Activated CD4-positive, alpha-beta T cell treated with anti-CD3 and anti-CD28 coated beads, Interleukin-2, amount 50 U/mL, for 48 hours (primary cell): ENCODE measurements at places on chromosomes 13 and 19.

- peak; percentile 7 for DNase-seq
Observed at GRCh38 chr19:28242317-28242927, 970.5 kb downstream of the UQCRFS1 start.

DNA sequence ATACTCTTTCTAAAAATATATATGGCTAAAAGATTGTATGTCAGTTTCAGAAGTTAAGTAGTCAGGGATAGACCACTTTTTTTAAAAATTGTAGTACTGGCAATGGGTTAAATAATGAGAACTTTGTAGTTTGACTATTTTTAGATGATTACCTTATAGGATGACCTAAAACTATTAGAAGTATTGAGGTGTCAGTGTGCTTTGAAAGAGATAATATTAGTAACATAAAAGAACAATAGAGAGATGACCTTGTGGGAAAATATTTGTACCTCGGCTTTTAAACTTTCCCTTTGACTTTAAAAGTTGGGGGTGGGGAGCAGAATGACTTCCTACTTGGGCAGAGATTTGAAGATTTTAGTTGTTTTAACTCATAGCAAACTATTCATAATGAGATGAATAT lies 48.3 kb downstream of the SLAIN1 start:
- no peak for DNase-seq

GRCh38 chr19:42335374-42335936 lies 10.0 kb downstream of the MEGF8 start:
- DNase-seq = no peak

GRCh38 chr13:35984776-35985453 lies 146.3 kb downstream of the DCLK1 start:
- DNase-seq = no peak

- DNase-seq = no peak
Observed at GRCh38 chr19:49152119-49152550, 3.1 kb downstream of the HRC start.

DNA sequence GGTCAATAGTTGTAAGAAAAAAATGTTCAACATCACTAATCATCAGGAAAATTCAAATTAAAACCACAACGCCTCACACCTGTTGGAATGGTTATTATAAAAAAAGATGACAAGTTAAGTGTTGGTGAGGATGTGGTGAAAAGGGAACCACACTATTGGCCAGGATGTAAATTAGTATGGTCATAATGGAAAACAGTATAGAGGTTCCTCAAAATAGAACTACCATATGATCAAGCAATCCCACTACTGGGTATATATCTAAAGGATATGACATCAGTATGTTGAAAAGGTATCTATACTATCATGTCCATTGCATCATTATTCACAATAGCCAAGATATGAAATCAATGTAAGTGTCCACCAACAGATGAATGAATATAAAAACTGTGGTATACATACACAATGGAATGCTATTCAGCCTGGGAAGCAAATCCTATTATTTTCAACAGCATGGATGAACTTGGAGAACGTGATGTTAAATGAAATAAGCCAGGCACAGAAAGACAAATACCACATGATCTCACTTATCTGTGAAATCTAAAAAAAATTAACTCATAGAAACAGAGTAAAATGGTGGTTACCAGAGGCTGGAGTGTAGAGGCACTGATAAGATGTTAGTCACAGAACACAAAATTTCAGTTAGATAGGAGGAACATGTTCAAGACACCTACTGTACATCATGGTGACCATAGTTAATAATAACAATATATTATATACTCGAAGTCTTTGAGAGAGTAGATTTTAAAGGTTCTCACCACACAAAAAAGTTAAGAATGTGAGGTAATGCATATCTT lies 56.6 kb downstream of the TBC1D4 start:
- no peak for DNase-seq

DNA sequence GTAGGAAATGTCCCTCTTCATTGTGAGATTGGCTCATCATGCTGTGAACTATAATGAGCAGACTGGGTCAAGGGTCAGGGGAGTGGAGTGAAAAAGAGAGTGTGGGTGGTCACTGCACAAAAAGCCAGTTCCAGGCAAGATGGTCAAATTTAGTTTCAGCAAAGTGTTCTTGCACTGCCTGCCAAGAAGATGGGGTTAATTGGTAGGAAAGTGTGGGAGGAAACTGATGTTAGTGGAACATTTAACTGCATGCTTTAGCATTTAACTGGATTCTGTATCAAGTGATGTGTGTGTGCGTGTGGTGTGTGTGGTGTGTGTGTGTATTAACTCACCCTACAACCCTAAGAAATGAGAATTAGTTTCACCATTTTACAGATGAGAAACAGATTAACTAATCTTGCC lies 131.6 kb downstream of the COG6 start:
- peak; percentile 18 for DNase-seq

DNA sequence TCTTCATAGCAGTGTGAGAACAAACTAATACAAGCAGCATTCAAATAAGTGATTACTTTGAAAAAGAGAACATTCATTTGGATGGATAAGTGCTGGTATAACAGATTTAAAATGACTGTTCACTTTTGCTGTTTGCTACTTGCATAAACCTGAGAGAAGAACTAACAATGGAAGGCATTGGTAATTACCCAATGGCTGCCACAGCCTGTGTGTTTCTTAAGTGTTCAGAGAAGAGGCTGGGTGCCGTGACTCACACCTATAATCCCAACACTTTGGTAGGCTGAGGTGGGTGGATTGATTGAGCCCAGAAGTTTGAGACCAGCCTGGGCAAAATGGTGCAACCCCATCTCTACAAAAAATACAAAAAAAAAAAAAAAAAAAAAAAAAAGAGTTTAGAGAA lies 4.9 kb upstream of the TEX26 start:
- no peak for DNase-seq

DNA sequence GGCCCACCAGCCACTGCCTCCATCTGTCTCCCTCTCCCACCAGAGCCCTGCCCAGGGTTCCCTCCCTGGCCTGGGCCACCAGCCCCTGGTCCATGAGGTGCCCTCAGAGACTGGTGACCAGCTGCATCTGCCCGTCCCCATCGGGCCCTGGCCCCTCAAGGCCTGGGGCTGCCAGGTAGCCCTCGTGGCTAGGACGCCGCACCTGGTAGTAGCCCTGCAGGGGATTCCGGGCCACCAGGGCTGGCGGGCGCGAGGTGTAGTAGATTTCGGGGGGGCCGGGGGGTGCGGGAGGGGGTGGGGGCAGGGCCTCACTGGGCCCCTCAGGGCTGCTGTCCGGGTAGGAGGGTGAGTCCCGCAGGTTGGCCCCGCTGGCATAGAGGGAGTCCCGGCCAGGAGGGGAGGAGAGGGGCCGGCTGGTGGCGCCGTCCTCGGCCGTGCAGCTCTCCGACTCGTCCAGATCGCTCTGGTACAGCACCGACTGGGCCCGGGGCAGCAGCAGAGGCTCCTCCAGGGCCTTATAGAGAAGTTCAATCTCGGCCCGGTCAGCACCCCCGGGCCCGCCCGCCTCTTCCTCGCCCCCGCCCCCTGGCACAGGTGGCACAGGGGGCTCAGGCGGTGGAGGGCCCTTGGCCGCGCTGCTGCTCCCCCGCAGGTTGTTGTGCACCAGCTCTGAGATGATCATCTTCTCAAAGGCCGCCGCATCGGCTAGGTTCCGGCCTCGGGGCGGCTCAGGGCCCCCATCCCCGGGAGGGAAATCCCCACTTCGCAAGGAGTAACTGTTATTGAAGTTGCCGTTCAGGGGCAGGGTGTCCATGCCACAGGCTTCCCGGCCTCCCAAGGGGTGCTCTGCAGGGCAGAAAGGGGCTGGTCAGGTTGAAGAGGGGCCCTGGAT lies 14.6 kb upstream of the ASF1B start:
- no peak for DNase-seq

GRCh38 chr13:79660361-79660760 lies 179.4 kb downstream of the NDFIP2 start:
- no peak for DNase-seq

DNA sequence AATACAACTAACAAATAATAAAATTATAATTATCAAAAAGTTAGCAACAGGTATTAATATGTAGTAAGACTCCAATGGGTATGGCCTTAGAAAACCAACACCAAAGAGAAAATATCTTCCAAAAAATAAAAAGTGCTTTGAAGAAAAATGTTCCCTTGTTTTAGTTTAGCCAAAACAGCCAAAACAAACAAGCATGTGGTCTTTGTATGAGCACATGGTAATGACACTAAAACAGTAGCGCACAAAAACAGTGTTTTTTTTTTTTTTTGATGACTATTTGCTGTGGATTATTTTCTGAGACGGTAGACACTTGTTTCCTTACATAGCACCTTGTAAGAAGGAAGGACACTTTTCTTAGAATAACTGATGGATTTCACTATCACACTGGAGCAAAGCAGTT lies 459.3 kb downstream of the ITGBL1 start:
- DNase-seq = no peak

DNA sequence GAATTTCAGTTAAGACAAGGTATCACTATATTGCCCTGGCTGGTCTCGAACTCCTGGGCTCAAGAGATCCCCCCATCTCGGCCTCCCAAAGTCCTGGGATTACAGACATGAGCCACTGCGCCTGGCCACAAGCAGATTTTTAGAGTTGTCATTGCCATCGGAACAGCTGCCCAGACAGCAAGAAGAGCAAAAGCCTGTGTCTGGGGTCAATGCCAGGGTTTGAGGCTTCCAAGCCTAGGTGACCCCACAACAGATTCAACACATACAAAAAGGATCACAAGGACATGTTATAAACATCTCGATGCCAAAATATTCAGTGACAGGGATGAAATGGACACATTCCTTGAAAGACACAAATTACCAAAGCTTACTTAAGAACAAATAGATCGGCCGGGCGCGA lies 40.1 kb upstream of the KLF2 start:
- no peak for DNase-seq

DNA sequence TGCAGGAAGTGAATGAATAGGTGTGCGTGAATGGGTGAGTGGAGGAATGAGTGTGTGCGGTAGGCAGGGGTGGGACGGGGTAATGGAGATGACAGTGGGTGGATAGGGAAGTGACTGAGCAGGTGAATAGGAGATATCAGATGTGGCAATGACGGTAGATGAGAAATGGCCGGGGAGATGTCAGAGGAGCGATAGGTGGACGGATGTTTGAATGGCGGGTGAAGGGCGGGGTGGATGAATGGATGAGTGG lies 1.5 kb downstream of the TTC9B start:
- DNase-seq = no peak

DNA sequence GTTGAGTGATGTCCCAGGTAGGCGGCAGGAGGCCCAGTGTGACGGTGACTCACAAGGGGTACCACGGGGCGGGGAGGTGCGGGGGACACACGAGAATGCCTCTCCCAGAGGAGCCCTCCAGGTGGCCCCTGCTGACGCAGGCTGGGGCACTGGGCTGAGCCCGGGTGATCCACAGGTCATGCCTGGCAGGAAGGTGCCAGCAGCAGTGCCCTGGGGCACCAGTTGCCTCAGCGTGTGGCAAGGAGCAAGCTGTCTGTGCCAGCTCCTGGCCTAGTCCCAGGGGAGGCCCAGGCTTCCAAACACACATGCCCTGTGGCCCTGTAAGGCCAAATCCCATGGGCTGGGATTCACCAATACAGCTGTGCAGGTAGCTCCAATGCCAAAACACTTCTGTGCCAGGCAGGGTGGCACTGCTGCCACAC lies 28.0 kb downstream of the AKT2 start:
- no peak for DNase-seq

GRCh38 chr19:20167651-20168122 lies 673 bp downstream of the ZNF486 start:
- no peak for DNase-seq

GRCh38 chr19:23783636-23784035 lies 24.9 kb upstream of the ZNF681 start:
- no peak for DNase-seq

GRCh38 chr19:39906820-39907611 lies 27.4 kb downstream of the FCGBP start:
- DNase-seq = no peak

DNA sequence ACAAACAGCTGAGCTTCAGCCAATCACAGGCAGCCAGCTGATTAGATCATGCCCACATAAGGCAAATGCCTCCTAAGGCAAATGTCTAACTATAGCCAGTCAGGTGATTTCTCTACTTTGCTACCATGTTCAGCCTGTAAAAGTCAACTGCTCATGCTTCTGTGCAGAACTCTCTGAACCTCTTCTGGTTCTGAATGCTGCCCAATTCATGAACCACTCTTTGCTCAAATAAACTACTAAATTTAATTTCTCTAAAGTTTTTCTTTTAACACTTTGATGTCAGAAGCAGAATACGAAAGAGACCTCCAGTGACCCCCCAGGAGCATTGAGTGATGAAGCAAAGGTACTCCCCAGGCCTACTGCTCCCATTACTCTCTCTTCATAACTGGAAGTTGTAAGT lies 240.7 kb upstream of the IPO5 start:
- DNase-seq = no peak

DNA sequence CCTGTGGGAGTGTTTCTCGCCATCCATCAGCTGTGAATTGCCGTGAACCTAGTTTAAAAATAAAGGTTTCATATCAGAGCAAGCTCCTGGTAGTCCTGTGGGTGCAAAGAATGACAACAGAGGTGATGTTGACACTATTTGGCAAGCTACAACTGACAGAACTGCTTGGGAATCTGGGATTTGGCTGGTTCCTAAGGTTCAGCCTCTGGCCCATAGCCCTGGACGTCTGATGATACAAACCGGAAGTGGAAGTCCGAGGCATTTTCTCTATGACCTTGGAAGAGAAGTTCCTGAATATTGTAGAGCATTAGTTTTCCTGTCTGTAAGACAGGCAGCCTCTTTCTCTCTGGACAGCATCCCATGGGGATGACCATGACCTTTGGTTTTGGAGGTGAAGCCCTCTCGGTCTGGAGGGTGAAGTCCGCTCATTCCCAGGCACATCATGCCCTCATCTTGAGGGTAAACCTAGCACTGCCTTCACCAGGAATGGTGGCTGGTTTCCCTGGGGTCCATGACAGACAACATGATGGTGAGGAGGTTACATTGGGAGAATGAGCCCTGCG lies 29.1 kb downstream of the GATAD2A start:
- no peak for DNase-seq

GRCh38 chr19:40150170-40150569 lies 41.1 kb upstream of the MAP3K10 start:
- no peak for DNase-seq

- no peak for DNase-seq
Observed at GRCh38 chr13:20969182-20969581, 66.6 kb upstream of the XPO4 start.

DNA sequence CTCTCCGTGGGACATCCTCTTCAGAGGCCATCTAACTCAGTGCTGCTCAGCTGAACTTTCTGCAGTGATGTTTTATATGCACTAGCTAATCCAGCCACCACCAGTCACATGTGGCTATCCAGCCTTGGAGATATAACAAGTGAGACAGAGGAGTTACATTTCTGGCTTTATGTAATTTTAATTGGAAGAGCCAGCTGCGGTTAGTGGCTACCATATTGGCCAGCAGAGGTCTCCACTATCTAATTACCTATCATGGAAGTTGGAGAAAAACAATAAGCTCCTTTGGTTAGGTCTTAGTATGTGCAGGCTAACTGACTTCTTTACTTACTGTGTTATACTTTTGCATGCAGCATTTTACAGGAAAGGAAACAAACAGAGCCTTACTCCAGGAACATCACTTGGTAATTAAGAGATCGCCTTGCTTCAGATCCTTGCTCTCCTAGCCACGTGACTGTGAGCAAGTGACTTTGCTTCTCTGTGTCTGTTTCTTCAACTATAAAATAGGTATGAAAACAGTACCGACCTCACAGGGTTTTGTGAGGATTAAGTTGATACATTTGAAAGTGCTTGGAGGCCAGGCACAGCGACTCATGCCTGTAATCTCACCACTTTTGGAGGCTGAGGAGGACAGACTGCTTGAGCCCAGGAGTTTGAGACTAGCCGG lies 1.6 kb upstream of the KLK10 start:
- peak; percentile 10 for DNase-seq
